A549 (cell line): ENCODE measurements at places on chromosomes 3 and 15.
A peak's percentile ranks its signal among the peaks of the same experiment; 100 is the strongest.

- no peak for DNase-seq
These were observed 15.9 kb upstream of the NTRK3 start for GRCh38 chr15:88272421-88272820.

- no peak for DNase-seq
These were observed 35.7 kb upstream of the DLG1 start for GRCh38 chr3:197333901-197334639.

DNA sequence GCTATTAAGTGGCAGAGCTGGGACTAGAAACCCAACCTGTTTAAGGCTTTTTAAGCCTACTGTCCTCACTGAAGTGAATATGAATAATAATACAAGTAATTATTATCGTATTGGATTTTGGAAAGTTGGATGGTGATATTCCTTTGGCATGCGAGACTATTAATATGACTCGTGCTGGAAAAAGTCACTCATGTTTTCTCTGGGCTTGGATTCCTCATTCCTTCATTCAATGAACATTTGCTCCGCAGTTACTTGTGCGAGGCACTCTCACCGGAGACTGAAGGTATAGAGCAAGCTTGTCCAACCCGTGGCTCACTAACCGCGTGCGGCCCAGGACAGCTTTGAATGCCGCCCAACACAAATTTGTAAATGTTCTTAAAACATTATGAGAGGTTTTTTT lies 694 bp downstream of the PLAAT1 start:
- DNase-seq = no peak

GRCh38 chr3:38112378-38112761 lies 24.6 kb downstream of the ACAA1 start:
- no peak for DNase-seq

GRCh38 chr15:32685576-32685975 lies 32.2 kb upstream of the GREM1 start:
- peak; percentile 40 for DNase-seq

- DNase-seq = no peak
These were observed 28.6 kb downstream of the DAPK2 start for GRCh38 chr15:64017591-64018163.

GRCh38 chr3:112629425-112629824 lies 11.5 kb downstream of the CCDC80 start:
- DNase-seq = peak; percentile 70

- DNase-seq = no peak
These were observed 78.8 kb downstream of the MCF2L2 start for GRCh38 chr3:183349421-183350157.

- DNase-seq = no peak
These were observed 63.3 kb downstream of the ROBO2 start for GRCh38 chr3:77102951-77103769.

DNA sequence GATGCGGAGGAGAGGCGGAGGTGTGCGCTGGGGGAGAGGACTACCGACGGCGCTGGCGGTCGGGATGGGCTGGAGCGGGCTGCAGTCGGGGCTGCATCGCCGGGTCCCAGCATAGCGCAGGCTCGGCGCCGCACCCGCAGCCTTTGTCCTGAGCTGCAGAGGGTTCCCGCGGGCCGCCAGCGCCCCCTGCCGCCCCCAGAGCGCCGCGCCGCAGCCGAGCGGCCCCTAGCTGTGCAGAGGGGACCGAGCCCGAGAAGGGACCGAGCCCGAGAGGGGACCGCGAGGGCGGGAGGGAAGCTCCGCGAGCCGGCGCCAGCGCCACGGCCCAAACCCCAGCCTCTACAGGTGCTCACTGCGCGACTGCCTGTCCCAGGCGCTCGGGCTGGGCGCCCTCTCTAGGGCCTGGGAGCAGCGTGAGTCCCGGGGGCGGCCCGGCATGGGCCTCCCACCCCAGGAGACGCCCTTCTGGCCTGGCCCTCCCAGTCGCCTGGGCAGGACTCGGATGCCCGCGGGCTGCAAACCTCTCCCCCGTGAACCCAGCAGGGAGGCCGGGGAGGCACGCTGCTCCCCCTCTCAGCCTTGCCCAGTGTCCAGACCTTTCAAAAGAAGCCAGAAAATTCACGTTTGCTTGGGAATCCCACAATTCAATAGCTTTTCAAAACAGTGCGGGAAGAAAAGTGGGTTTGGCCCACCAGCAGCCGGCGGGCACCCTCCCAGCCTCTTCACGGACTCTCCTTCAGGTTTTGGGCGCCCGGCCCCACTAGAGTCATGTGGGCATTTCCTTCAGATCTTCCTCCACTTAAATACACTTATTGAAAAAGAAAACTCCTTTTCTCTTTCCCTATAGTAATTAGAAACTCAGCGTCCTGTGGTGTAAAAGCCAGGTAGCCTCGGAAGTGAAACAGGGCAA lies 134.7 kb downstream of the TPRA1 start:
- peak; percentile 79 for DNase-seq

GRCh38 chr3:4986175-4986781 lies 7.0 kb downstream of the BHLHE40 start:
- DNase-seq = no peak

DNA sequence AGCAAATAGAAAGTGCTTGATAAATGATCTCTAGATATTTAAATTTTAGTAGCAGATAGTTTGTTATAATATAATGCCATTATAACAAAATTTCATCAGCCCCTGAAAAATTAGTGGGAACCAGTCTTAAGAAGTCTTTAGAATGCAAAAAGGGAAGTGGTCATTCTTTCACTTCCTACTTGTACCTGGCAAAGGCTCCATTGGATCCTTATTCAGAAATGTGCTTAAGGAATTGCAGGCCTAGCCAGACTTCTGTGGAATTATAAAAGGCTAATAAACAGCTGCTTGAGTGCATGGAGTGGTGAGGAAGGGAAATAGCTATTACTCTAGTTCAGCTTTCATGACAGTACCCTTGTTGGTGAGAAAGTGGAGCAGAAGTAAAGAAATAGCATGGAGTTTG lies 24.2 kb downstream of the PPM1L start:
- no peak for DNase-seq

GRCh38 chr3:3707858-3708768 lies 91.1 kb upstream of the LRRN1 start:
- DNase-seq = no peak

GRCh38 chr3:133303430-133303829 lies 96.4 kb upstream of the BFSP2 start:
- no peak for DNase-seq

DNA sequence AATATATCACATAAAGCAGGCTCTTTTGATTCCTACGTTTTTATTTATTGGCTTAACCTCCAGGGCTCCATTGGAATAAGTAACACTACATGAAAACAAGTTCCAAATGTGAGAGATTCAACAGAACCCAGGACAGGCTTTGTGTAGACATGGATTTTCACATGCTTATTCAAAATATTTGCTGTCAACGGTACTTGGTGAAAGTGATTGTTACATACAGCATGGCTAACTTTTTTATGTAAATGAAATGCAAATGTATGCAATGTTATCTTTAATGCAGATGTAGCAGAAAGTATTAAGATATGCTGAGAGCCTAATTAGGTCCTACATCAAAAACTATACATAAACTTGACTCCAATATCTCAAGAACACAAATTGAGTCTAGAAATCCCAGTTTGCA lies 212.0 kb downstream of the RORA start:
- DNase-seq = no peak

DNA sequence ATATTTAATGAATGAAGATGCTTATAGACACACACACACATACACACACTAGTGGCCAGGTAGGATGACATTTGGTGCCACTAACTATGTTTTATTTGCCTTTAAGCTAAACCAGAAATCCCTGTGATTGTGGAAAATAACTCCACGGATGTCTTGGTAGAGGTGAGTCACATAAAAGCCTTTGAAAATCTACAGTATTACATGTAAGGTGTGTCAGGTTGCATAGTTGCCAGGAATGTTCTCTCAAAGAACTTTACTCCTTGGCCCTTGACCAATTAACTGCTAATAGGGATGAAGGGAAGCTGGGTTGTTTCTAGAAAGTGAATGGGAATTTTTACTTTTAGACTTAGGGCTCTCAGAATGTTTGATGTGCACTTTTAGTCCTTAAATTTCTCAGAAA lies 9.9 kb downstream of the ZBED2 start:
- DNase-seq = peak; percentile 70

- no peak for DNase-seq
These were observed 58.2 kb downstream of the ZBTB38 start for GRCh38 chr3:141426404-141427034.

GRCh38 chr3:126432361-126433104 lies 37.8 kb downstream of the CFAP100 start:
- DNase-seq = no peak

DNA sequence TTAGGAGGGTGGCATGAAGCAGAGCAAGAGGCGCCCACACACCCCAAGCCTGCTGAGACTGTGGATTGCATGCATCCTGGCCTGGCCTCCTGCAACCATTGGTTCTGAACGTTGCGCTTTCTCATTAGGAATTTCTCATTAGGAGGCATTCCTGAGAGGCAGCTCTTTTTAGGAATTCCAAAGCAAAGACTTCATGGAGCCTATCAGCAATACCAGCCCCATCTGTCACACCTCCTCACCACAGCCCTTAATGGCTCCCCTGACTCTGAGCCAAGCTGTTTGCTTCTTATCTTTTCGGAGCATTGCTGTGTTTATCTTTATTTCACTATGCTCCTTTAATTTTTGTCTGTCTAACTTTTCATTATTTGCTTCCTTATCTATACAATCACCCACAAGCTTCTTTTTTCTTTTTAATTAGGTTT lies 226.9 kb downstream of the CACNA2D3 start:
- no peak for DNase-seq

- DNase-seq = no peak
These were observed 30.6 kb upstream of the SLC2A2 start for GRCh38 chr3:171057072-171057471.

- no peak for DNase-seq
These were observed at the start of gene RTP4 for GRCh38 chr3:187368251-187369088. Gene RTP4 (plus strand): TSS chr3:187368385. CDS start chr3:187368442, 57 bp downstream.

DNA sequence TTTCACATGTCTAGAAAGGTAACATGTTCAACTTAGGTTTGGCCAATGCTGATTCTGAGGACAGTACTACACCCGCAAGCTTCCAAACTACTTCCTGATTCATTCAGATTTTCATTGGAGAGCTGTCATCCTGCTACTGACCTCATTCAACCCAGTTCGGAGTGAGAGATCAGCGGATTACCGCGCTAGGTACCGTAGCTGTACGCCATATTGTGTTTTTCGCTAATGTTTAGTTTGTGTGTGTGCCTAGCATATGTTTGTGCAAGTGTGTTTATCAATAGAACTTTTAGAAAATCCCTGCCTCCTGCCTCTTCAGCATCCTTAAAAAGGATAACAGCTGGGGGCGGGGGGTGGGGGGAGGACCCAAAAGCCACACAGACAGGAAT lies 1.1 kb downstream of the ZBTB20 start:
- peak; percentile 56 for DNase-seq

GRCh38 chr3:129596194-129597086 lies 10.0 kb downstream of the PLXND1 start:
- peak; percentile 44 for DNase-seq

DNA sequence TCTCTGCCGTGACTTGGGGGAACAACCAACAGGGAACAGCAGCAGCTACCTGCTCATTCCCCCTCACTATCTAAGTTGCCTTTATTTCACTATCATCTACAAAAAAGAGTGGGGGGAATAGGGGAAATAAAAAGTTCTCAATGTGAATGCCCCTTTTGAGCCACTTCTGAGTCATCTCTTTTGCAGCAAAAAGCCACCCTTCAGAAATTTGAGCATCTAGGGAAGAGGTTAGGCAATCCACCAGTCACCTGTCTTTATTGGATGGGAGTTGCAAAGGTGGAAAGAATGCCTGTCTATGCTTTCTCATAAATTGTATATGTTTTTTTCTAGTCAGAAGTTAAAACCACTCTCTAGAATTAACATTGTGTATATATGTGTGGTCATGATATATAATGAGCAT lies 41.1 kb downstream of the GPD1L start:
- no peak for DNase-seq

DNA sequence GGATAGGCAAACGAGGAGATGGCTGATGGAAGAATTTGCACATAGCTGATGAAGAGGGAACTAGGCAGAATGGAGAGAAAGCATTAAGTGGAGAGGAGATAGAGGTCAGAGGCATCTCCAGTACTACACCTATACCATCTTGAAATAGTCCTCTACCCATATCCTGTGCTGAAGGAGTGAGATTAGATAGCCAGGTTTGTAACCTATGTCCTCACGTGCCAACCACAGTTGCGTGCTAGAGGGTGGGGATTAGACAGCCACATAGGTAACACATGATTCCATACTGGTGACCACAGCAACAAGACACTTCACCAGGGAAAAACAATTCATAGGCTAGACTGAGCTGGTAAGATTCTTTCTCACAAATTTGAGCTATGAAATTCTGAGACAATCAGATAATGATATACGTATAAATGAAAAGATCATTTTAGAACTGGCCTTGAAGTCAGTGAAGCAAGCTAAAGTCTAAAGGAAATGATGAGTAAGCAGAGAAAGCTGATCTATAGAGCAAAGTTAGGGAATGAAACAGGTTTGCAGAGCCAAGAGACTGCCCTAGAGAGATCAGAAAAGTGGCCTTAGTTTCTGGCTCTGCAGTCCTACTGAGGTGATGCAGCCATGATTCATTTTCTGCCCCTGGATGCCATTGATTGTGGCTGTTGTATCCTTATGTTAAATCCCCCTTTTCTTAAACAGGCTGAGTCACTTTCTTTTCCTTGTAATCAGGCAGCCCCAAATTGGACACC lies 17.7 kb downstream of the MYNN start:
- no peak for DNase-seq

- no peak for DNase-seq
These were observed 20.3 kb upstream of the CYP11A1 start for GRCh38 chr15:74387621-74388362.

GRCh38 chr15:93180128-93180527 lies 91.1 kb upstream of the RGMA start:
- DNase-seq = no peak

DNA sequence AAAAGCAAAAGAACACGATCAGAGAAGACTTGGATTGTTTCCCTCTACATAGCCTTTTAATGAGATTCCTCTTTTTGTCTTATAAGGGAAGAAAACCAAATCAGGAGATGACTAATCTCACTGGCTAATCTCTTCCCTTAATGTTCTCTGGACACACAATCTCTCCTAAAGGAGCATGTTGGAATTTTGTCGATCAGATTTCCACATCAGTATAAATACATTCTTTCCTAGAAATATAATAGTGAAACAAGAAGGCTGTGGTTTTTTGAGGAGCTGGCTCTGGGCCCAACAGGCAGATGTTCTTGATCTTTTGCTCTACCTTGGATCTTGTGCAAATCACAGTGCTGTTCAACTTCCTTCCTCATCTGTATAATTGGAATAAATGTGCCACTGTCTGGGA lies 94.0 kb downstream of the GTPBP8 start:
- DNase-seq = no peak

- DNase-seq = no peak
These were observed 495 bp downstream of the CDC25A start for GRCh38 chr3:48187579-48188265.

GRCh38 chr15:98395974-98396610 lies 252.2 kb upstream of the IGF1R start:
- no peak for DNase-seq

- peak; percentile 58 for DNase-seq
These were observed 76.7 kb downstream of the BOC start for GRCh38 chr3:113287803-113288648.

DNA sequence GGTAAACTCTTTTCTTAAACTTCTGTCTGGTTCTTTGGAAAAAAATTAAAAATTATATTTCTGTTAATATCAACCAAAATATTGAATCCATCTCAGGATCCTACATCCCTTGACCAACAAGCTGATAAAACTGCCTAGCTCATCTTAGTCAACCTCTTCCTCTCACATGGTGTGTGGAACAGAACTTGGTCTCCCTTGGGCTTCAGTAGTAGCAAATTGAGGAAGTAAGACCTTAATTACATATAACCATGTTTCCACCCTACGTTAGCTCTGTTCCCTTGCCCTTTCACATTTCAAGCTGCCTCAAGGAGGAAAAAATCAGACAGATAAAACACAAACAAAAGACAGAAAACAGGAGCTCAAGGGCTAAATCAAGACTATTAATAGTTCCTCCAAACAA lies 116.4 kb downstream of the GREM1 start:
- no peak for DNase-seq
